ENCODE measurements at places on chromosomes 1 and 21. TPM values are rescaled to one million over a fixed set of nuclear protein-coding genes. Genes with fewer than 3 reads are reported as not detected.

GRCh38 chr1:32339363-32339978 lies 3.4 kb upstream of the MARCKSL1 start:
- no peak for DNase-seq

GRCh38 chr21:35882791-35883240 lies 177.5 kb downstream of the SETD4 start:
- DNase-seq = no peak

- DNase-seq = no peak
Measured at GRCh38 chr1:62429581-62429980, 7.3 kb upstream of the USP1 start.

DNA sequence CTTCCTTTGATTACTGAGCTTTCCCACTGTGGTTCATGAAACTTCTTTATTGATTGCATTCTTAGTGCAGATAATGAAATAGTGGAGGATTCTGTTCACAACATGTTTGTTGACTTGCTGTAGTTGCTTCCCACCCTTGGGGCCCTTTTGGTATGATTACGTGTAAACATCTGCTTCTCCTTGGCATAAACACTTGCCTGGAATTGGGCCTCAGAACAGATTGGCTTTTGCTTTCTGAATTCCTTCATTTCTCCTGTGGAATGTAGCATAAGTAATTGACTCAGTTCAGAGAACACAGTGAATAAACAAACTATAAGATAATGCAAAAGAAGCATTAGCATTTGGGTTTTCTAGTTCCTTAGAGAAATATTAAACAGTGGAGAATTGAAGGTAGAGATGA lies 59.5 kb upstream of the LAMC2 start:
- no peak for DNase-seq

- peak; percentile 91 for DNase-seq
Measured at GRCh38 chr1:229341774-229342655, 832 bp downstream of the CCSAP start.

RHD gene
- total RNA-seq = 0.18 TPM

BARHL2 gene
- total RNA-seq = not detected
